Lung (tissue), 17 donors: ENCODE measurements at places on chromosomes 4 and X. TPM values are rescaled to one million over a fixed set of nuclear protein-coding genes. Genes with fewer than 3 reads are reported as not detected.

ABLIM2 gene
- 6.5 TPM for polyA plus RNA-seq

NFKB1 gene
- 61.2 TPM for polyA plus RNA-seq

DTHD1 gene
- polyA plus RNA-seq: 1.5 TPM

ADGRL3 gene
- polyA plus RNA-seq: 0.47 TPM

TMPRSS11F gene
- polyA plus RNA-seq: not detected

GAGE12E gene
- not detected for polyA plus RNA-seq

TRMT2B gene
- polyA plus RNA-seq: 10.4 TPM

UCHL1 gene
- 38.2 TPM for polyA plus RNA-seq

DKC1 gene
- polyA plus RNA-seq: 24.5 TPM

PPP2R2C gene
- polyA plus RNA-seq: 0.04 TPM

HTN1 gene
- polyA plus RNA-seq: not detected

TBX22 gene
- polyA plus RNA-seq: not detected

MAN2B2 gene
- 6.5 TPM for polyA plus RNA-seq

RTL5 gene
- 3.8 TPM for polyA plus RNA-seq

APELA gene
- polyA plus RNA-seq: not detected

TSPYL2 gene
- polyA plus RNA-seq: 66.2 TPM

CLDN34 gene
- not detected for polyA plus RNA-seq

RAB39B gene
- 0.35 TPM for polyA plus RNA-seq

AREG gene
- polyA plus RNA-seq: 44.0 TPM

LARP1B gene
- polyA plus RNA-seq: 10.6 TPM

PIR gene
- 12.8 TPM for polyA plus RNA-seq

CXorf49 gene
- not detected for polyA plus RNA-seq

SLC39A8 gene
- polyA plus RNA-seq: 314 TPM

UGT2B7 gene
- polyA plus RNA-seq: 0.14 TPM

NXF2B gene
- polyA plus RNA-seq: 0.11 TPM

DRD5 gene
- polyA plus RNA-seq: not detected

ZNF280C gene
- polyA plus RNA-seq: 1.7 TPM

PAGE2B gene
- not detected for polyA plus RNA-seq

MAGEB10 gene
- polyA plus RNA-seq: not detected

MAGEB4 gene
- polyA plus RNA-seq: not detected

MTNR1A gene
- not detected for polyA plus RNA-seq

IL2RG gene
- 136 TPM for polyA plus RNA-seq

SOX3 gene
- polyA plus RNA-seq: not detected

LRAT gene
- 0.63 TPM for polyA plus RNA-seq

ACE2 gene
- 0.53 TPM for polyA plus RNA-seq

SMARCA5 gene
- polyA plus RNA-seq: 17.4 TPM

DCAF8L2 gene
- not detected for polyA plus RNA-seq

TRIML1 gene
- not detected for polyA plus RNA-seq

BTK gene
- polyA plus RNA-seq: 29.4 TPM

NAT8L gene
- 0.05 TPM for polyA plus RNA-seq

MTTP gene
- polyA plus RNA-seq: 0.10 TPM

SHOX gene
- not detected for polyA plus RNA-seq

MAML3 gene
- polyA plus RNA-seq: 3.0 TPM

FRMD7 gene
- not detected for polyA plus RNA-seq
